Stimulated activated naive CD4-positive, alpha-beta T cell treated with Interleukin-2 at 50 U/mL for 16 hours (primary cell): ENCODE measurements at places on chromosomes 16 and 17.

GRCh38 chr17:55261311-55261710 is 3.4 kb upstream of the HLF start:
- no peak for DNase-seq

DNA sequence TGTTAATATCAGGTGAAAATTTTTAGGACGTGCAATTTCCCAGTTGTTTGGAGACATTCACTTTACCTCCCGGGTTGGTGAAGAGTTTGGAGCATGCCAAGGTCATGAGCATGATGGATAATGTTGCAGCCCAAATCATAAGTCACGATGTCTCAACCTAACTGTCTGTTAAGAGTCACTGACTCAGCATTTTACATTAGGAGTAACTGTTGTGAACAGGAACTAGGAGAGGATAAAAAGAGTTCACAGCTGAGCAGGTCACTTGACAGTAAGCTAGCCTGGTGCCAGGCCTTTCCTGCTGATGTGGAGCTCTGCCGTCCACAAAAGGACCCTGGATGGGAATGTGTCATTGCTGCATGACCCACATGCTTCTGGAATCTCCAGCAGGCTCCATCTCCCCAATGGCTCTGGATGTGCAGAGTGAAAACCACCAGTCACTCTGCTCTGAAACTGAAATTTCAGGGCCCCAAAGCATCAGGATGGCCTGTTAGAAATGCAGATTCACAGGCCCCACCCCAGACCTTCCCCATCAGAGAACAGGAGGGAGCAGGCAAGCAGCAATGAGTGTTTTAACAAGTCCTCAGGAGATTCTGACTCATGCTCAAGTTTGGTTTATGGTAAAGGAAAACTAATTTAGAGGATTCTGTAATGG is 371.6 kb upstream of the MAF start:
- DNase-seq: no peak

GRCh38 chr16:60031740-60032139 is 1297.6 kb upstream of the GOT2 start:
- no peak for DNase-seq

DNA sequence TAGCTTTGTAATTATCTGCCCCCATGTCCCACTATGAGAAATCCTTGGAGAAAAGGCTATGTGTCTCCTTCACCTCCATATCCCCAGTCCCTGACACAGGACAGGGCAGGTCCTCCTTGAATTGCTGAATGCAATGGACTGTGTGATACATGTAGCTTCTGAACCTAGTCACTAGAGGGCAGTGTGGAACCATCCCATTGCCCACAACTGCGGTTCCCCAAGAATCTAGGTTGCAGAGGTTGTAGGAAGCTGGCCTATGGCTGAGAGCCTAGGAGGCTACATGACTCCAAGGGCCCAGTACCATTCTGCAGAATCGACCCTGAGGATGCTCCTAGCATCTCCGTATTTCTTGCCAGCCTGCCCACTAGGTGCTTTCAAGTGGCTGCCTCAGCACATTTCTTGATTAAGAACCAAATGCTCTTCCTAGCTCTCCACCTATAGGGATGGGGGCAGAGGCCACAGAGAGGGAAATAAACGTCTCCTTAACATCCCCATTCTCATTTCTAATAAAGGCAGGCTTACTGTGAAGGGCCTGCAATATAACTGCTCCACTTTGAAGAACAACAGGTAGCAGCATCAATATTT is 394.0 kb downstream of the CA10 start:
- no peak for DNase-seq

DNA sequence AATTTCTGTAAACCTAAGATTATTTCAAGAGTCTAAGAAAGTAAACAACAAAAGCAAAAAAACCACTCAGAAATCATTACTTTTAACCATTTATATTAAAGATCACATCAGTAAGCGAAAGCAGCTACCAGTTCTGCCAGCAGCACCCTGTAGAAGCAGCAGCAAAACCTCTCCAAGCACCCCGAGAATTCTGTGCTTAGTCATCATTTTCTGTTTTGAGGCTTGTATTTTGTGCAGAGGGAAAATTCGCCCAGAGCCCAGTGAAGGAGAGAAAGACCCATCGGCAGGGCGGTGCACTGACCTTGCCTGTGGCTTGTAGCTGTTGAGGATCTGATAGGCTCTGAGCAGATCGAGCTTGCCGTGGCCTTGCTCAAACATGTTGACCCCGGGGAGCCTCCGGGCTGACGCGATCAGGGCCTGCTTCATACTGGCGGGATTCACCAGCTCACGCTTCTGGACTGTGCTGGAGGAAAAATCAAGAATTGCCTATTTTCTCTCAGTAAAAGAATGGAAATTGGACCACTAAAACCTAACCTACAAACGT is 35.2 kb downstream of the MBTPS1 start:
- no peak for DNase-seq

GRCh38 chr16:4306470-4307214 is 9.2 kb upstream of the GLIS2 start:
- DNase-seq: peak; percentile 31

DNA sequence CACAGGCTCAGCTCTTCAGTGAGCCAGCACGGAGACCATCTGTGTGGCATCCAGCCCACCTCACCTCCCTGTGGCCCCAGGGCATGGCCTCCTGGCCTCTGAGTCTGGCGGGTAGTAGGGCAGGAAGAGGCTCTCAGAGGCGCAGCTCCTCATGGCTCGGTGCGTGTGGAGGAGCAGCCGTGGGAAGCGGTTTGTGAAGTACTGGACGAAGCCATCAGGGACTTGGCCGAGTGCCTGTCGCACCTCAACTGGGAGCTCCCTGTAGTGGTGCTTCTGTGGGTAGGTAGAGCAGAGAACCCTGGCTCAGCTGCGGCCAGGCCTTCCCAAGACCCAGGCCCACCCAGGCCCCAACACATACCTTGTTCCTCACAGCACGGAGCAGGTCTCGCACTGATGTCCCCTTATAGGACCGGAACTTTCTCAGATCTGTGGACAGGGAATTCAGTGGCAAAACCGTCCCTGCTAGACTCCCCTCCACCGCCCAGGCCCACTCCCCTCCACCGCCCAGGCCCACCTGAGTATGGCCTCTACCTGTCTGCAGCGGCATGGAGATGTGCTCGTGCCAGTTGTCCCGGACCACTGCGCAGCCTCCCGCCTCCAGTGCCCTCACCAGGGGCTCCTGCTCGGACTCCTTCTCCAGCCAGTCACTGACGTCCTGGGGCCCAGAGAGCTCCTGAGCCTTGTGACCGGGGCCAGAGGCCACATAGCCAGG is 12.2 kb downstream of the PLK1 start:
- DNase-seq: no peak

DNA sequence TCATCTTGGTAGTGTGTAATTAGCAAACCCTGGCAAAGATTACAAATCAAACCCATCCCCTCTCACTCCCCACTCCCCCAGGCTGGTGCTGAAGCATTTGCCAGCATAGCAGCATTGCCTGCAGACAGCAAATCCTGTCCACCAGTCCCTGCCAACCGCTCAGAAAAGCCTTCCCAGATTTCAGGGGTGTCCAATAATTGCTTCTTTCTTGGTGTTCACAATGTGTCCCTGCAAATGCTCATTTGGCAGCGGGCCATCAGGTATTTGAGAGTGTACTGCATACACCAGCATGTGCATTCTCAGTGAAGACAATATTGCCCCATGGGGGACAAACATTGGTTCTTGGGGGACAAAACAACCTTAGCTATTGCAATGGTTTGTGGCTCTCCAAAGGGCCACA is 28.2 kb downstream of the ORC6 start:
- DNase-seq: no peak

- DNase-seq: no peak
Measured at GRCh38 chr16:57144027-57144426, 41.8 kb downstream of the PSME3IP1 start.

DNA sequence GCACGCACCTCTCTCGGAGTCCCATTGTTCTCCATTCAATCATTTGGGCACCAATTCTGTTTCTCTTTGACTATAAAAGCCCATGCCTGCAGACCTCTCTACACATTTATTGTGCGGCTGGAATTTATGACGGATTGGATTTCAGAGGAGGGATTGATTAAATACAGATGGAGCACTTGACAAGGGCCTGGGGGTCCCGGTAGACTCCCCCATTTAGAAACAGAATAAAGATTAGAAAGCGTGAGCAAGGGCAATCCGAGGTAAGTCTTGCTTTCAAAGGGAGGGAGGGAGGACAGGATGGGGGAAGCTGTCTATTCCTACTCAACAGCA is 15.1 kb upstream of the PITPNM3 start:
- no peak for DNase-seq

GRCh38 chr16:57406881-57407280 is 2.3 kb downstream of the CCL17 start:
- no peak for DNase-seq

DNA sequence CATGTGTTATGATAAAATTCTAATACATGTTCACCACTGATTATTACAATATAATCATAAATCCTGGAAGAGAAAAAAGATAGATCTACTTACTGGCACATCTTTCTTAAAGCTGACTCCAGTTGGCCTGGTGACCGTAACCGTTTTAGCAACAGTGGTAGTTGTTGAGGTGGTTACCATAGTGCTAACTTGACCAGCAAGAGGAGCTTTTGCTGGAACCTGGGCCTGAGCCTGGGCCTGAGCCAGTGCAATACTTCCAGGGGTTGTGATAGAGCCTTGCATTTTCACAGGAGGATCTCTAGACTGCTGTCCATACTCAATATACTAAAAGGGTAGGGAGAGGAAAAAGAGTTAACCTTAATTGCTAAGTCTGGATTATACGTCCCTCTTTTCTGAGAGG is 36.2 kb downstream of the SETD6 start:
- no peak for DNase-seq

DNA sequence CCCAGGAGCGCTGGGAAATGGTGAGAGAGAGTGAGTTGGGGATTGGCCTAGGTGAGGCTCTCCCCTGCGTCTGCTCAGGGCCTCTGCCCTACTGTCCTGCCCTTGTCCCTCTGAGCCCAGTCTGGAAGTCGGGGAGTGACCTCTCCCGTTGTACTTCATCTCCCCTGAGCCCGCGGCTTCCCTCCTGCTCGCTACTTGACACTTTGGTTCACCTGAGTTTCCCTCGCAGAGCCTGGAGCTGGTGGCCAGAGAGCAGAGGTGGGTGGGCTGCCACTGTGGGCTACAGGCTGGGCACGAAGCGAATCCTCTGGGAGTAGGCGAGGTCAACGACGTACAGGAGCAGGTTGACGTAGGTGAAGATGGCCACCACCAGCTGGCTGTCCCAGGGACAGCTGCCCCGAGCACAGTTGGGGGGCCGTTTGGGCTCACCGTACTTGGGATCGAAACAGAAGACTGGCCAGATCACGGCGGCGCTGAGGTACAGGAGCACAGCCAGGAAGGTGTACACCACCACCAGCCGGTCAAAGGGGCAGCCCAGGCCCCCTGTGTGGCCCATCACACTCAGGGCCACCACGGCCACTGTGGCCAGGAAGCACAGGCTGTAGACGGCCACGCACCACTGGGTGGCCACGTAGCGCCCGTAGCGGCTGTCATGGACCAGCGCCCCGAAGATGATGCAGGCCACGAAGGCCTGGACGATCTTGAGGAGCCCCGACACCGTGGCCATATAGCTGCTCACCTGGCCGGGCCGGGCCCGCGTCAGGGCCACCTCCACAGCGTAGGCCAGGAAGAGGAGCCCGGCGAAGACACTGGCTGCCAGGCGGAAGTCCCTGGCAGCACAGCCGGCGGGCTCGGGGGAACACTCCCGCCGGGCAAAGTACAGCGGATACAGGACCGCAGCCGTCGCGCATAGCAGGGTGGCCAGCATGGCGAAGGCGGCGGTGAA is 3.7 kb upstream of the PYCR1 start:
- DNase-seq: no peak

- no peak for DNase-seq
Measured at GRCh38 chr17:78812855-78813254, 27.8 kb downstream of the USP36 start.

GRCh38 chr16:19735074-19735867 is 17.2 kb downstream of the IQCK start:
- no peak for DNase-seq

- peak; percentile 70 for DNase-seq
Measured at GRCh38 chr16:16025214-16025968, 76.0 kb downstream of the ABCC1 start.

GRCh38 chr16:55333684-55334083 is 9.7 kb downstream of the IRX6 start:
- no peak for DNase-seq
